Erythroblast (primary cell): ENCODE measurements at places on chromosomes 2 and 18.

- DNase-seq: no peak
These were observed 323.2 kb upstream of the THSD7B start for GRCh38 chr2:136441979-136442714.

- DNase-seq: no peak
These were observed 107.0 kb downstream of the PDE1A start for GRCh38 chr2:182319556-182320505.

- DNase-seq: no peak
These were observed 28.7 kb downstream of the KIF1A start for GRCh38 chr2:240791221-240791800.

- DNase-seq: no peak
These were observed 594.1 kb downstream of the SATB2 start for GRCh38 chr2:198863655-198864054.

DNA sequence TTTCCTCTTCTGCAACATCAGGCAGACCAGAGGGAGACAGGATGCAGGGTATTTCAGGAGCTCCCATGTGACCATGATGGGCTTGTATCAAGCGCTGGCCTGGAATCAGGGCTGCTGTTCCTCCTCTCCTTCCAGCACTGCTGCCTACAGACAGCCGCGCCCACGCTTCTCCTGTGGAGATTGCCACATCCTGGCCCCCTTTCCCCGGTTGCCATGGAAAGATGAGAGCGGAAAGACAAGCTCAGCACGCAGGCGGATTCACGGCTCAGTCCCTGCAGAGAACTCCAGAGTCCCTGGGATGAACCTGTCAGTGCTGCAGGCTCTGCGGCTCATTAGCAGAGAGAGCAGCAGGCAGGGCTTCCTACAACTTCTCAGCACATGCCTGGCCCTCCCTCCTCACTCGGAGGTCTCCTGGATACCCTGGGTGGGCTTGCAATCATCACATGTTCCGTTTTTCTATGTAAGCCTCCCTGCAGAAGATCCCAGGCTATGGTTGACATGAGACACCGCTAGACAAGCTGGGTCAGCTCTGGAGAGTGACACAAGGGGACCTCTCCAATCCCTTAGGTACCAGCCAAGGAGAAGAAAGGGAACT is 497.8 kb upstream of the MYT1L start:
- no peak for DNase-seq

DNA sequence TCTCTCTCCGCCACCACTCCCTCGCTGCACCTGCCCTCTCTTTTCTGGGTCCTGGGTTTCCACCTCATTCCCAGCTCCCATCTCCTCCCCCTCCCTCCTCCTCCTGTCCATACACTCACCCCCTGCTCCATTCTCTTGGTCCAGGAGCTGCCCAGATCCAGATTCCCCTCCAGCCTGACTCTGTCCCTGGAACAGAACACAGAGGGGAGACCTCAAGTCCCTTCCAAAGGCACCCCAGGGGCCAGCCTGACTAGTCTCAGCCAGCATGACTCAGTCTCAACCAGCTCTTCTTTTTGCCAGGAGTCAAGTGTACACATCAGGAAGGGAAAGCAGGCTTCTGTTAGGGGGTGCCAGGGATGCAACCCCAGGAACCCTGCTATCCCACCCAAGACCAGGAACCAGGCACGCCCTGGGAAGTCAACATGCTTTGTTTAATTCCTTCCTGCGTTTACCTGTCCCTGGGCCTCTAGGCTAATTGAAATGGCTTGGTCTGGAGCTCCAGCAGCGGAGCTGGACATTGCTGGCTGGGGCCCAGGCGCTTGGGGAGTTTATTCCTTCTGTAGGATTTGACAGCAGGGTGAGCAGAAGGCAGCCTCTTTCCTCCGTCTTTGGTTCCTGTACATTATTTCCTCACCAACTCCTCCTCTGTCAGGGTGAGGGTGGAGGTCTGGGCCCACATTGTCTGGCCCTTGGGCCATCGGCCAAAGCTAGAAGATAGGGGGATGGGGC is 28.4 kb upstream of the SELENOI start:
- DNase-seq: no peak

DNA sequence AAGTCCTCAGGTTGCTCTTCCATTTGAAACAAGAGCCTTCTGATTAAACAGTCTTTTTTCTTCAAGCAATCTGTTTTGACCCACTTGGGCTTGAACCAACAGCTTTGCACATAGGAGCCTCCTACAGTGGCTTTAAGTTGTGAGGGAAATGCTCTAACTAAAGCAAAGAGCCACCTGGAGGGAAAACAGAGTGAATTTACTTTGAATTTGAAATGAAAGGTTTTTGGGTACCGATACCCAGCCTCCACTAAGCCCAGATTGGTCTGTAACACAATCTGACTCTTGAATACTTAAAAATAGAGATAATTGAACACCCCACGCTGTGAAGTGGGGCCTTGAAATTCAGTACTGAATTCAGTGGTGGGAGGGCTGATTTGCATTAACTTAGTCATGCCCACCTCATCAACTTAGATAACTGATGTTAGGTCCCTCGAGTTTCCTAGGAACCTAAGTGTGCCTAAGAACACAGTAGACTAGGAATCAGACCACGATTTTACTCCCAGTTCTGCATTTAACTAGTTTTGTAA is 56.3 kb upstream of the ACVR1C start:
- no peak for DNase-seq

DNA sequence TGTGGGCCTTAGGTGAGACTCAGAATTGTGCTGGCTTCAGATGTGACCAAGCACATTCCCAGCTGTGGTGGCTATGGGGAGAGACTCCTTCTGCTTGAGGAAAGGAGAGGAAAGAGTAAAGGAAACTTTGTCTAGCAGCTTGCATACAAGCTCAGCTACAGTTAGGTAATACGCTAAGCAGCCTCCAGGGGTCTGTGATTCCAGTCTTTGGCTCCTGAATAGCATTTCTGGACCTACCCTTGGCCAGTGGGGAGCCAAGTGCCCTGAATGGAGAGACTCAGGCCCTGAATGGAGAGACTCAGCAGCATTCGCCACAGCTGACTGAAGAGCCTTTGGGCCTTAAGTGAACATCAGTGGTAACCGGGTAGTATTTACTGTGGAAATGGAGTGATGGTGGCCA is 227.4 kb upstream of the CDH7 start:
- no peak for DNase-seq

DNA sequence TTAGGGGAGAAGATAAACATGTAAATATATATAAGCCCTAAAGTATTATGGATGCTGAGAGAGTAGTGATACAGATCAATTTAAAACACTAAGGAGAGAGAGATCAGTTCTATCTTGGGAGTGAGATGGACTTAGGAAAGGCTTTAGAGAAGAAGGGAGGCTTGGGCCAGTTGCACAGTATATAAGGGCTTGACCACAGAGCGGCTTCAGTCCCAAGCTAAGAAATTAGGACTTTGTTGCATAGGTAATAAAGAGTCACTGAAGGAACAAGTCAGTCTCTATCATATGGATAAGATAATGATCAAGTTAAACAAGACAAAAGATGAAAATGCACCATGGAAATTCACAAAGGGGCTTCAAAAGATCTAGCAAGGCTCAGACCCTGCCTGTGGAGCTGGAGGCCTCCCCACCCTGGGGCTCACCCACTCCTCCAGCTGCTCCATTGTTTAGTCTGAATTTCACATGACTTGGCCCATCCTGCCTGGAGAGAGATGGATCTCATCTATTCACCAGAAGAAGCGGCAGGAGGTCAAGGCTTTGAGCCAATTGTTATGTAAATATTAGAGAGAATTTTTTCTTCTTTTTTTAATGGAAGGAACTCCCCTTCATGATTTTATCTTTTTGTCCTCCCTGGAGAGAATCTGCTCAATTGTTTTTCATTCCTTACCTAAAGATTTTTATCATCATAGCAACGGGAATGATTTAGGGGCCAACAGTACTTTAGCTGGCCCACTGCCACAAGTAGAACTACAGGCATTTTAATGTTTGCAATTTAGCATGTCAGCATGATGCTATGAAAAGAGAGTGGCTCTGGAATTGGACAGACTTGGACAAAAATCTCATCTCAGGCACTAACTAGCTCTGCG is 44.0 kb downstream of the GYPC start:
- DNase-seq: peak; percentile 47

DNA sequence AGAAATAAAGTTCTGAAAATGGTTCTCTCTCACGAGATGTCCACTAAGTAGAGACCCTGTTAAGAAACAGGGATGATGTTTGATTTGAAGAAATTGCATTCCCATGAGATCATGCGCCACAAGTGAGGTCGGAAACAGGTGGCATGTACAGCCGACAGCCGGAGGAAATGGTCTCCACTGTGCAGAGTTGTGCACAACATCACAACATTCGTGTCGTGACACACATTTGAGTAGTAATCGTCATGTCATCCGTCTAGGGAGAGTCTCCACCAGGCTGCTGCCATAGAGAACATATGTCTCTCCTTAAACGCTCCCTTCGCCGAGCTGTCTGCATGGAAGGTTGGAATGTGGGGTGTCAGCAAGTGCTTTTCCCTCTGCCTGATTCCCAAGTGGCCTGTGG is 84.7 kb downstream of the ASAP2 start:
- no peak for DNase-seq

GRCh38 chr2:229718057-229718456 is 3.7 kb upstream of the DNER start:
- no peak for DNase-seq

DNA sequence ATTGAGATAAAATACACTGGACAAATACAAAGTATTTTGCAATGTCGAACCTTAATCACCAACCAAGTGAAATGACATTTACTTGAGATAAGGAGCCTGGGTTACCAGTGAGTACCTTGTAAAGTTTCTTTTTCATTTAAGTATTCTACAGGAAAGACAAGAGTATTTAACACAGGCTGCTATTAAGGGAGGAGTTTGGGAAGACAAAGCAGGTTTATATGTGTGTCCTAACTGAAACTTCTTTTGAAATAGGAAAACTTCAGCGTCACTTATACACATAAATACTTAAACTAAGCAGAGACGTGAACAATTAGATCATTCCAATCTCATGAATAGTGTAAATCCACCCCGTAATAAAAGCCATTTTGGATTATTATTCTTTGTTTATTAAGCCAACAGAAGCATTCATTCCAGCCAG is 126.7 kb upstream of the CYP26B1 start:
- DNase-seq: no peak

DNA sequence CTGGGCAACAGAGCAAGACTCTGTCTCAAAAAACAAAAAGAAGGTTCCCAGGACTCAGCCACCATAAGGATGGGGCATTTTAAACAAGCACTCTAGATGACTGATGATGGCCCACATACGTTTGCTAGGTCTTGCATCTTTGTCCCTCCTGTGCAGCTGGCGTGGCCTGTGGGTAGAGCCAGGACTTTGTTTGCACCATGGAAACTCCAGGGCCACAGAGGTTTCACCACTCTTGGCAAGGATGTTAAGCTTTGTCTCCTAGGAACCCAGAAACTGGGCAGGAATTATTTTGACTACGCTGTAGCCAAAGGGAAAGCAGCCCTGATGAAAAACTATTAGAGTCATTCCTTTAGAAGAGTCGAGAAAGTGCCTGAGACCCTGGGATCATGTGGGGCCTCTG is 75.3 kb upstream of the STPG4 start:
- no peak for DNase-seq

- no peak for DNase-seq
These were observed 86.9 kb downstream of the ZCCHC2 start for GRCh38 chr18:62609764-62610163.

DNA sequence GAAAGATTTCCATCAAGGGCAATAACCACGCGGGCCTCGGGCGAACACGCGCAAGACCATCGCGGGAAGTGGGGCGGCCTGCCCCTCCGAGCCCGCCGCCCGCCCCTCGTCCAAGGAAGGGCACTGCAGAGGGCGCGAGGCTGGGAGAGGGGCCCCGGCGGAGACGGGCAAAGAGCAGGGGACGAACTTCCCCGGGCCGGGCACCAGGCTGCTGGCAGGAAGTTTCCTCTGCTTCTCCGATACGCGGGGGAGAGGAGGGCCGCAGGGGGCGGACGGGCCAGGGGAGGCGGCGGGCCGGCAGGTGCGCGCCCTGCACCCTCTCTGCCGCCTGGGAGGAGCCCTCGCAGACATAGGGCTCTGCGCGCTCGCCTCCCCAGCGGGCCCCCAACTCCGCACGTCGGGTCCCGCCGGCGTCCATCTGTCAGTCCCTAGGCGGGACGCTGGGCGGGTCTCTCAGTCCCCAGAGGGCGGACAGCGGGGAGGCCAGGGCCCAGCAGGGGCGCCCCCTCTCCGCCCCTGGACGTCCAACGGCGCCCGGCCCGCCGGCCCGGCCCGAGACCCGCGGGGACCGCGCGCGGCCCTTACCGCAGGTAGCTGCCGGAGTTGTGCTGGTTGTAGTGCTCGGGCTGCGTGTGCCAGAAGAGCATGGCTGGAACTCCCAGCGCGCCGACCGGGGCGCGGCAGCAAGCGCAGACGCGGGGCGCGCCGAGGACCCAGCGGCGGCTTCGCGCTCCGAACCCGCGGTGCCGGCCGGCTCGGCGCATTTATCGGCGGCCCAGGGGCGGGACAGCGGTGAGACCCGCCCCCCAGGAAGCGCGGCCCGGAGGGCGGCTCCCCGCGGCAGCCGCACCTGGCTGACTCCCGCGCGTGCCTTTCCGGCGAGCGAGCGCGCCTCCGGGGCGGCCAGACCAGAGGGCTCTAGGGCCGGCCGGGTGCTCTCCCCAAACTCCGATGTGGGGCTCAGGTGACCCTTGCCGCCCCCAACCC is at the start of gene TFCP2L1:
TFCP2L1 (minus strand) TSS at position 740 of the 987 bp plus-strand sequence; CDS start at position 647, 93 bp downstream.
- DNase-seq: peak; percentile 2

DNA sequence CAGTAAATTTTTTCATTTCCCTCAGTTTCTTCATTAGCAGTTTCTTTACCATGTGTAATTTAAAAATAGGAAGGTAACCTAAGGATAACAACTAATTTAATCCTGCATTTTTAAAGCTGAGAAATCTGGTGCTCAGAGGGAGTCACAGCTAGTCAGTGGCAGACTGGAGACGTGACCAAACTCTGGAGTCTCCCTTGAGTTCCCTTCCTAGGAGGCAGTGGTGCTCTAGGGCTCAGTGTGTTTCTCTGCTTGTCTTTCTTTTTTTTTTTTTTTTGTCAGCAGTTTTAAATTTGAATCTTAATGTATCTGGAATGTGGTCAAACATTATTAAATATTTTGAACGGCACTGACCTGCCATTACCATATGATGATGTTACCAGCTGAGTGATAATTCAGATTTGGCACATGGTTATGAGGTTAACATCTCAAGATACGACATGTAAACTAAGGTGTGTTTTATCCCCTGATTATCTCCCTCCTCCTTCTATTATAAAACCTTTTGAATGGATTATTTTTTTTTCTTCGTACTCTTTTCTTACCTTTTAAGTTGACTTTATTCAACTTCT is 226.2 kb downstream of the GALNT13 start:
- DNase-seq: no peak

GRCh38 chr2:23925702-23926289 is 1.1 kb downstream of the ATAD2B start:
- peak; percentile 76 for DNase-seq

- DNase-seq: no peak
These were observed 717.9 kb upstream of the SLC8A1 start for GRCh38 chr2:41169744-41170143.

GRCh38 chr2:84876369-84876768 is 4.5 kb downstream of the TRABD2A start:
- DNase-seq: no peak
